ENCODE measurements at places on chromosomes 4 and X.

DNA sequence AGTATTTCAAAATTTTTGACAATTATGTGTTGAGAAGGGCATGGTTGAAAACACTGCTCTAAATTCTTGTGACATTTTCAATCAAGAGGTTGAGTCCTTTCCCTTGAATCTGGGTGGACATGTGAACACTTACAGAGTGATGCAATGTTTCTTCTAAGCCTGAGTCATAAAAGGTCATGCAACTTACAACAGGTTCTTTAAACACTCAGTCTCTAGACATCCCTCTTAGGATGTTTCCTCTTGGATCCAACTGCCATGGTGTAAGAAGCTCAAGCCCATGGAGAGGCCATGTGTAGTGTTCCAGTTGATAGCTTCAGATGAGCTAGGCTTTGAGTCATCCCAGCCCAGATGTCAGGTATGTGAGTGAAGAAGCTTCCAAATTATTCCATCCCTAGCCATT lies 232.2 kb upstream of the MAOA start:
- no peak for DNase-seq

DNA sequence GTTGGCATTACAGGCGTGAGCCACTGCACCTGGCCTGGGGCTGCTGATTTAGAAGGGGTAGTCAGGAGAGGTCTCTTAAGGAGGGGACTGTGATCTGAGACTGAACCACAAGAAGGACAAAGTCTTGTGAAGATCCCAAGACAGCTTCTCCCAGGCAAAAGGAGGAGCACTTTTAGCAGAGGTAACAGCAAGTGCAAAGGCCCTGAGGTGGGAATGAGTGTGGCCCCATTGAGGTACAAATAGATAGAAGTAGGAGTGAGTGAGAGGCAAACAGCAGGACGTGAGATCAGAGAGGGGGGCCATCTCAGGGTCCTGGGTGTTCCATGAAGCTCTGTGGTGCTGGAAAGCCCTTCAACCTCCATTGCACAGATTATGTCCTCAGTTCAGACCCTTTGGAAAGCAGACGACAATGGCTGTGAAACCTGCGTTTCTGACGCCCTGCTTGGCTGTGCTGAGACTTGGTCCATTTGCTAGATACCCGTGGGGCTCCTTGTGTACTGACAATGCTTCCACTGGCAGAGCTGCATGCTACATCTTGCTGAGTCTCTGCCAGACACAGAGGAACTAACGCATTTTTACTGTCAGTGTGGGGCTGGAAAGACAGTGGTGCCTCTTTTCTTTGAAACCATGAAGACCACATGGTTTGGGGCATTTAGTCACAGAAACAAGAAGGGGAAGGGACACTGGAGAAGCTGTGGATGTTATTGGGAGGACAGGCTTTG lies 1.3 kb upstream of the CCKAR start:
- DNase-seq = no peak

- no peak for DNase-seq
Measured at GRCh38 chr4:119841361-119841760, 212.8 kb upstream of the PDE5A start.

- DNase-seq = no peak
Measured at GRCh38 chr4:1290165-1290977, 680 bp downstream of the MAEA start.

DNA sequence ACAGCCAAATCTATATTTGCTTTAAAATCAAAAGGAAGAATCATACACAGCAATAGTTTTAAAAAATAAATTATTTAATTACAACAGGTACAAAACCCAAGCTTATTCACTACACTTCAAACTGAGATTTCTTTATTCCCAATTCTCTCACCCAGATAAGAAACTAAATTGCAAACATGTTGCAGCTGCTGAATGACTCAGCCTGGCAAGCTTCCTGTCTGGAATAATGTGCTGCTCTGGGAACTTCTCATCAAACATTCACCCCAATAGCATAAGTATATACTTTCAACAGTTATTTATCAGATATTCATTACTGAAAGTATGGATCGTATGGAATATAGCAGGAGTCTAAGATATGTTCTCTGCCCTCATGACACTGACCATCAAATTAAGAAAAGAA lies 43.0 kb upstream of the GABRA2 start:
- DNase-seq = no peak

DNA sequence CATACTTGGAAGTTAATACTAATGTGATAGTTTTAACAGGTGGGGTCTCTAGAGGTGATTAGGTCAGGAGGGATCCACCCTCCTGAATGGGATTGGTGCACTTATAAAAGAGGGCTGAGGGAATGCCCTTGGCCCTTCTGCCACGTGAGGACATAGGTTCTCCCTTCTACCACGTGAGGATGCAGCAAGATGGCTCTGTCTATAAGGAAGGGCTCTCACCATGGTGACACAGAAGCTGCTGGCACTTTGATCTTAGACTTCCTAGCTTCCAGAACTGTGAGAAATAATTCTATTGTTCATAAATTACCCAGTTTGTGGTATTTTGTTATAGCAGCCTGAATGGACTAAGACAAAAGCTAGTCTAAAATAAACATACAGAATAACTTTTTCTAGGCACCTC lies 1.0 kb downstream of the AADAT start:
- DNase-seq = no peak

GRCh38 chr4:25578432-25578831 lies 77.2 kb upstream of the SLC34A2 start:
- DNase-seq = no peak

DNA sequence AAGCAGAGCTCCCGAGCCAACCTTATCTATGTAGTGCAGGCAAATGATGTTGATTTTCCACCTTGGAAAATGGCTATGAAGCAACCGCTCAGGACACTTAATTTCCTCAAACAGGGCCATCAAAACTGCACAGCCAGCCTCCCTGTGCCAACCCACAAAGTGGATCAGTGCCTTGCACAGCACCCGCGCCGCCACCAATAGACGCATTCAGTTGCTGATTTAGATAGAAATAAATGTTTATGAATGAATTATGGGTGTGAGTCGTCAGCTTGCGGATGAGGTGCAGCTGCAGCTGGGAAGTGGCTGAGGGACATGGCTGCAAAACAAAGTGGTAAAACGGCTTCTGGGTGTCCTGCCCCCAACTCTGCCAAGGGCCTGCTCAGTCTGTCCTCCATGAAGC lies 47.0 kb downstream of the SOD3 start:
- DNase-seq = no peak

GRCh38 chr4:3765271-3766035 lies 732 bp upstream of the ADRA2C start:
- no peak for DNase-seq

DNA sequence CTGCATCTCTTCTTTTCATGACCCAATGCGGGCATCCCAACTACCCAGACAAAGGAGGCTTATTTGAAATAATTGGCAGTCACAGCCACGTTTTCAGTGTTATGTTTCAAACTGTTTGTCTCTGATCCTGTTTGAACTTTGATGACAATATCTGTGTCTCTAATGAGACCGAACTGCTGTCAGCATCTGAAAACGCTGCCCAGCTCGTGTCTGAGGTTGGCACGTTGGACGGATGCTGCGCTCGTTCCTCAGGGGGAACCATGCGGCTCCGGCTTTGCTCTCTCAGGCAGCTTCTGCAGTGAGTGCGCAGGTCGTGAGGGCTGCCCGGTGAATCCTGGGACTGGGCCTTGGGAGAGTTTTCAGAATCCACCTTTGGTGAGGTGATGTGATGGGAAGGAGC lies 58.4 kb upstream of the SORBS2 start:
- no peak for DNase-seq

DNA sequence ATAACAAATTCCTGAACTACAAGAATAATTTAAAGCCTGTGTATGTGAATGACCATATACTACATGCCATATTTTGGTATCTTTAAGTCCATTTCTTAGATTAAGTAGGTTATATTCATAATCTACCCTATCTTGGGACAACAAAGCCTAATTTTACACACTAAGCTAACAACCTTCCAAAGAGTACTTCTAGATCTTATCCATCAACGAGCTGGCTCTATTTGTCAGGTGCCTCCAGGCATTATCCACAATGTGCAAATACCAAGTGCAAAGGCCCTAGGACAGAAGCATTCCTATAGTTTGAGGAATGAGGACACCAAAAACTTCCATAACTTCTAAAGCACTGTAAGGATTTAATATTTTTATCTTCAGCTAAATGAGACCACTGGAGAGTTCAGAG lies 3.5 kb downstream of the SLBP start:
- no peak for DNase-seq

DNA sequence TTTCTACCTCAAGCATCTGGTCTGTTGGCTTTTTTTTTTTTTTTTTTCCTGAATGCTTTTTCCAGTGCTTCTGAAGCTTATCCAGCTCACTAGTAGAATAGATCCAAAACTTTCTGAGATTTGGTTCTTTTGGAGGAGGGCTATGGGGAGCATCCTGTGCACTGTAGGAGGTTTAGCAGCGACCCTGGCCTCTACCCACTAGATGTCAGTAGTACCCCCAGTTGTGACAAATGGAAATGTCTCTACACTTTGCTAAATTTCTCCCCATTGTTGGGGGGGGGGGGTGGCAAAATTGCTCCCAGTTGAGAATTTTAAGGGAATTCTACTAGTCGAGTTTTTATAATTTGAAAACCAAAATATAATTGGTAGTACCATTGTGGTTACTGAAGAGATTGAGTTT lies 23.0 kb upstream of the PPA2 start:
- no peak for DNase-seq

DNA sequence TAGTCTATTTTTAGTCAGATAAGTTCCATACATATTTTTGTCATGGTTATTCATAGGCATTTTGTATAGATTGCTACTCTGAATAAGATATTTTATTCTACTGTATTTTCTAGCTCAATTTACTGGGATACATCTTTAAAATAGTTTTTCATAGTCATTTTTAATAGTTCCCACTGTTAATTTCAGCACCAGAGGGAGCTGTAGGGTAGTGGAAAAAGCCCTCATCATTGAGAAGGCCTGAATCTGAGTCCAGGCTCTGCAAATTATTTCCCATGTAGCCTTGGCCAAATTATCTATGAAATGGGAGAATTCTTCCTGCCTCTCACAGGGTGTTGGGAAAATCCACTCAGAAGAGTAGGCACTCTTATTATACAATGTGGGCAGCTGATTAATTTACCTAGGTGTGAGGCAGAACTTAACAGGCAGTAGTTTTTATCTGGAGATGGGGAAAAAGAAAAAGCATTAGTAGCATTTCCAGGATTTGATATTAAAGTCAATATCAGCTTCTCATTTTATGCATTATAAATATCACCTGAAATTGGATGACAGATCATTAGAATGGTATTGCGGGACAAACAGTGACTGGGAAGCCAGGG lies 102.9 kb upstream of the PAQR3 start:
- DNase-seq = no peak

GRCh38 chrX:40171513-40172400 lies 74.0 kb upstream of the BCOR start:
- DNase-seq = peak; percentile 36

DNA sequence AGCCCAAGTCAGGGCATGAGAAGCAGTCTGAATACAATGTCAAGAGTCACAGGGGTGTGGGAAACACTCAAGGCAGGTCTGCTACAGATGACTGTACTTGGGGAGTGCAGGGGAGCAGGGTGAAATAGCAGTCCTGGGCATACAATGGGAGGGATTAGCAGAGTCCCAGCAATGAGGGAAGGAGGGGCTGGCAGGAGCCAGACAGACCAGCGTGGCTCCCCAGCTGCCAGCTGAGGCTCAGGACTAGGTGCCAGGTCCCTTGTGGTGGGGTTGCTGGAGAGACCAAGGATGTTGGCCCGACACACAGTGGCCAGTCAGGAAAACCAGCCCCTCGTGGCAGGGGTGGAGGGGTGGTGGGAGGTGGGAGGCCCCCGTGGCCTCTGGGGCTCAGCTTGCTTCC lies 86.6 kb downstream of the RTL5 start:
- no peak for DNase-seq

DNA sequence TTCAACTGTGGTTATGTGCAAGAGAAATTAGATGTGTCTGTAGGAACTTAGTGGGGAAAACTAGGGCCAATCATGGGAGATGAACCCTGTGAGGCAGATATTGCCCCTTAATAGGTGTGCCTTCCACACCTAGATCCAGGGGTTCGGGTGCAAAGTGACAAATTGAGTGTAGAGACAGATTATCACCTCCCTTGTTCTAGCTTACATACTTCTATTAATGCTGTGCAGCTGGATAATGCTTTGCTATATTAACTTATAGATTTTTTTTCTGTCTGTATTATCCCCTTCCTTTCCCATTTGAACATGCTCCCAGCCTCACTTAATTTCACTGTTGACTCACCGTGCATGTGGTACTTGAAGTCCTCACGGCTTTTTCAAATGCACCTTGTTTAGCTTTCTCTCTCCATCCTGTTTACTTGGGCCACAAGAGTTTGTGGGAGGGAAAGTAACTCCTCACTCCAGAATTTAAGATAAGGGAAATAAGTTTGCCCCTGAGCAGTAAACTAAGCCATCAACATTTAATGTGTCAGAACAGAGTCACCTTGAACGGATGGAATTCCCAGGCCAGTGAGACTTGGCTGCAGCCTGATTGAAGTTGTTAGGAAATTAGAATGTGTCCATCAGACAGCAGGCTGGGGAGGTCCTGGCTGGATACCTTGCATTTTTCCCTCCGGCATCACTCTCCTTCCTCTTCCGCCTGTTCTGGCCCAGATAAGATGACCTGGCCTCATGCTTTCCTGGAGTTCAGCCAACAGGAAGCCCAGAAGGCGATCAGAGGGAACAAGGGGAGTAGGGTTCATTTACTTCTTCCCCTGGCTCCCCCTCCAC lies 478.4 kb downstream of the BCOR start:
- DNase-seq = no peak

- DNase-seq = no peak
Measured at GRCh38 chr4:73662709-73663546, 42.7 kb upstream of the RASSF6 start.

- no peak for DNase-seq
Measured at GRCh38 chrX:1398431-1399340, 6.8 kb upstream of the SLC25A6 start.

DNA sequence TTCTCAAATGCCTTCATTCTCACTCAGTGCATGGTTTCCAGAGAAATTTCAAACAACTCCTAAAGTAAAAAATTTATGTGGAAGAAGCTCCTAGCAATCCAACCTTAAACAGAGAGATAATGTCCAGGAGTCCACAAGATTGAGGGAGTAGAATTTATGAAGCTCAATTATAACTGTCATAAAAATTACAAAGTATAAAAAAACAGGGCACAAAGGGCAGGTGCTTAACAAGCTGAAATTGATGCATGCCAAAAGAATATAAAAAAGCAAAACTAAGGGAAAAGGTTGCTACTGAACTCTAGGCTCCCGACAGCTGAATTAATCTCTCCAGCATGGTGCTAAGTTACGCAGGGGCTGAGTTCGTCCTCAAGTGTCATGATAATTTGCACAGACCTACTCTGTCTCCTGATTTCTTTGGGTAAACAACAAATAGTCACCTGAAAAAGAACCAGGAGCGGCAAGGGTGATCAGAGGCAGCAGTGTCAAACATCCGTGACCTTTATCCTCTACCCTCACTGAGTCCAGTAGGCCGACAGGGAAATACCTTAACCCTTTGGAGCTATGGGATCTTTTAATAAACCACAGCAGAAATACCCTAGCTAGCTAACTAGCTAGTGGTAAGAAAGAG lies 47.2 kb upstream of the RELL1 start:
- DNase-seq = no peak
